ENCODE measurements at places on chromosomes 5 and 9.
A peak's percentile ranks its signal among the peaks of the same experiment; 100 is the strongest.

GRCh38 chr9:123562844-123563346, 206.9 kb downstream of the CRB2 start:
- no peak for DNase-seq

DNA sequence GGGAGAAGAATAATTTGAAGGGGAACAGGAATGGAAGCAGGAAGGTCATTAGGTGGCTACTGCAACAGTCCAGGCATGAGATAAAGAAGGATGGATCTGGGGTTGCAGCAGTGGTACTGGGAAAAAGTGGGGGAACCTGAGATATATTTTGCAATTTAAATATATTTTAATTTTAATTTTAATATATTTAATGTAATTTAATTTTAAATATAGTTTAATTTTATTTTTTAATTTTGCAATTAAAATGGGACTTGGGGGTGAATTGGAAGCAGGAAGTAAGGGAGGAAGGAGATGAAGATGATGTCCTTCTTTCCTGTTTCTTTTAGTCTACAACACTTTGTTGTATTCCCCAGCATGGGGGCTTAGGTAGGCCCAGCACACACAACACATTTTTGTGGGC, 369.8 kb downstream of the GADD45G start:
- no peak for DNase-seq

DNA sequence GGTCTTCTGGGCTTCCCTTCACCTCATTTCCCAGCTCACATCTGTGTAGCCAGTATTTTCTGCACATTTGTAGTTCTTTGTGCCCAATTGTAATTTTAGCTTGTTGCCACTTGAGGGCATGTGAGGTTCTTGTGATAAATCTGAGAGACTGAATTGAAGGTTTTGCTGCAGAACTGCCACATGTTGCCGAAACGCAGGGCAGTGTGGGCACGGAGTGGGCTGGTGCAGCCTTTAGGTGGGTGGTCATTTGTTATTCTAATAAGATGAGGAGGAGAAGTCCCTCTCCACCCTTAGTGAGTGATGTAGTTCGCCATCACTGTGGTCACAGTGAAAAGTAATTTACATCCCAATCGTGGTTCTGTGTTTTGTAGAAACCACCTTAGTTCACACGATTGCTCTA, 21.2 kb downstream of the OTULIN start:
- no peak for DNase-seq

- no peak for DNase-seq
Observed at GRCh38 chr5:73230264-73231245, 57.6 kb downstream of the TMEM174 start.

- DNase-seq, result peak; percentile 70
Observed at GRCh38 chr5:35777358-35778087, 79.2 kb upstream of the IL7R start.
